Effector CD4-positive, alpha-beta T cell (primary cell): ENCODE measurements at places on chromosomes 12 and 14.

DNA sequence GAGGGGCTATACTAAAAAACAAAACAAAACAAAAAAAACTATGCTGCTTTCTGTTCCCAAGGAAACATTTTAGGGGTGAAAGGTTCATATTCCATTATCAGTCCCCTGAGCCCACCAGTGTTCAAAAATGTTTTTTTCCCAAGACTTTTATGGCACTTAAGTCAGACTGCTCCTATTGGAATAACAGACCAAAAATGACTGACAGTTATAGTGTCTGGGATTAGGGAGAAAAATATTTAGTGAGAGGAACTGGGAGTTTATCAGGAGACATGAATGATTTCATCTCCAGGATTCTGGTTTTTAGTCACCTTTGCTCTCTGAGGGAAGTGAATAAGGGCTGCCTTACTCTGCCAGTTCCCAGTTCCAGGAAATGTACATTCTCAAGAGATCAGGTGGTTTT, 68.0 kb downstream of the PDE3A start:
- no peak for DNase-seq

DNA sequence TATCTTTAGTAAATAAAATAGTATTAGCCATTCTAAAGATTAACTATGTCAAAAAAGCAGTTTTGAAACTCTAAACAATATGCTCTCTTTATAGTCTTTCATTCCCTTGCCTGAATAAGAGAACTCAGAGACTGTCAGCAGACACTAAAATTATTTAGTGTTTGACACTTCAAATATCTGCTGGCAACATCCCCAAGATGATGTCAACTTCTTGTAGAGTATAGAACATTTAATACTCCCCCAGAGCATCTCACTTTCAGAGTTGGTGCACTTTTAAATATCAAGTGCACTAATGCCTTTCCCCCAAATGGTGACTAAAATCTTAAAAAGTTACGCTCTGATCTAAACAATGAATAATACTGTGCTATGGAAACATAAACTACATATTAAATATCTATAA, 374.9 kb downstream of the SLC6A15 start:
- no peak for DNase-seq

- no peak for DNase-seq
These were observed 159.5 kb downstream of the FOXG1 start for GRCh38 chr14:28926122-28926521.

GRCh38 chr12:21992823-21993222, 51.6 kb upstream of the ABCC9 start:
- DNase-seq: no peak

- no peak for DNase-seq
These were observed 34.6 kb upstream of the NFKBIA start for GRCh38 chr14:35438910-35439713.
